ENCODE measurements at places on chromosomes 3 and 15.

- DNase-seq, result no peak
Observed at GRCh38 chr3:62011666-62012065, 361.7 kb downstream of the FEZF2 start.

DNA sequence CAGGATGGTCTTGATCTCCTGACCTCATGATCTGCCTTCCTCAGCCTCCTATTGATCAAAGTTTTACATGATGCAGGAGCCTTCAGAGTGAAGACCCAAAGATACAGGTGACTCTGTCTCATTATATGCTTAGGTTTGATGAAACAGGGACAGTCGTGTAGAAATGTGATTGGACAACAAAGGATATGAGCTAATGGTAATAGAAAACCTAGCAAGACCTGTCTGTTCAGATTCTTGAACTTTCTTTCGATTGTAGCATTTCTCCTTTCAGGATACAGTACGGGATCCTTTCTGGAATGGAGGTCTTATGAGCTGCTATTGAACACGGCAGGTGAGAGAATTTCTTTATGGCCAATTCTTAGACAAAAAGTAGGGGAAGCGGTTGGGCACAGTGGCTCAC, at the start of gene ACKR2:
ACKR2 (plus strand) TSS at position 244 of the 400 bp plus-strand sequence. CDS start 55,058 bp downstream, outside the sequence.
- no peak for DNase-seq

DNA sequence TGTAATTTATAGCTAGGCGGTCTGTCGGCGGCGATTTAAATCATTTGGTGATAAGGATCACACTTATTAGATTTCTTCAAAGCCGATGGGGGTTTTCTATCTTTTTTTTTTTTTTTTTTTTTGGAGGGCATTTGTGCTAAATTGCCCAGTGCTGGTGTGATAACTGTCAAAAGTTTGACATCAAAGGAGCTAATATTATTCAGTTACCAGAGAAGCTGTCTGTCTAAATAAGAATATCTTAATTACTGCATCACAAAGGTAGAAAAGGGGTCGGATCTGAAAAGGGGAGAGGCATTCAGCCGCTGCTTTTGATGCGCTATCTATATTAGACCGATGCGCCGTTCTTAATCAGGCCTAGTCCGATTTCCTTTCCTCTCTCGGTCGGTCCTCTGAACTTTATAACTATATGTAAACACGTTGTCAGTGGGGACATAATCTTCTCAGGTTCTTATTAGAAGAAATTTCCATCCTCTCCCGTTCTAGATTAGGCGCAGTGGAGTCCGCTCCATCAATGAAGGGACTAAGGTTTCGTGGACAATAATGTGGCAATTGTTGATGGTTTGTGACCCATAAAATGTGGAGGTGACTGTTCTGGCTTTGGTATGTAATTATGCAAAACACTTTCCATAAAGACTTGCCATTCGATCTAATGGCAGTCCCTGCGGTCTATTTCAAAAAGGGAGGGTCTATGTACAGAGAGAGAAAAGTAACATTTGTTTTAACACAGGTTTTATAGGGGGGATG, 31.7 kb downstream of the NR2F2 start:
- DNase-seq, result no peak

DNA sequence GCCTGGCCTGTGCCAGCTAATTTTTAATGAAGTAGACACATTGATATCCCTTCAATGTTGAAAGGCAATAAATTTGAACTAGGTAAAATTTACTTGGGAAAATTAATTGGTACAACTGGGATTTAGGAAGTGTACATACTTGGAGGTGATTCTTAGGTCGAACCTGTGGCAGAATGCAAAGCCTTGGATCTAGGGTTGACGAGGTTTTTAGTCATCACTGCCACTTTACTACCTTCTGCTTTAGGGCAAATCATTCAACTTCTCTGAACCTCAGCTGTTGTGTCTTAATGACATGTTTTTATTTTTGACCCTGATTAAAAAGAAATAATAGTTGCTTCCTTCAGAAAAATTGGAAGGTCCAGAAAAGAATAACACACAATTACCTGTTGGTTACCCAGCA, 2.5 kb downstream of the APPL1 start:
- DNase-seq, result no peak

DNA sequence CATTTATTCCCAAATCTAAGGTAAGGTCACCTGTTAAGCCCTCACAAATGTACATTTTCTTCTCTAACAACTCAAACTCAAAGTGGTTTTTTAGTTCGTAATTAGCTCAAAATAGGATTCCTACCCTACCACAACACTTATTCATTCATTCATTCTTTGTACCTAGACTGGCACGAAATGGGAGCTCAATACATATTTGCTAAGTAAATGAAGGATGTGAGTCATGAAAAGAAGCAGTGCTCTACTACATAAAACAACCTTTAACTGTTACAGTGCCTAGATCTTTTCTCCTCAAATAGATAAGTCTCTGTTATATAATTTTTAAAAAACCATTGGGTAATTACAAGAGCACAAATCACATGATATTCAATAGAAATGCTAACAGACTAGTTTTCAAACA, 13.1 kb downstream of the RSL24D1 start:
- no peak for DNase-seq

- DNase-seq, result no peak
Observed at GRCh38 chr3:10955711-10956453, 36.7 kb upstream of the SLC6A1 start.

GRCh38 chr3:154135511-154136173, 14.5 kb downstream of the ARHGEF26 start:
- no peak for DNase-seq

- DNase-seq, result no peak
Observed at GRCh38 chr15:78083186-78083585, 5.7 kb upstream of the TBC1D2B start.
